ENCODE measurements at places on chromosomes 1 and 21. TPM values are rescaled to one million over a fixed set of nuclear protein-coding genes. Genes with fewer than 3 reads are reported as not detected.

The S100A2 gene
- total RNA-seq: 0.66 TPM

The S100A12 gene
- total RNA-seq: 1.1 TPM

The C1orf232 gene
- not detected for total RNA-seq

DNA sequence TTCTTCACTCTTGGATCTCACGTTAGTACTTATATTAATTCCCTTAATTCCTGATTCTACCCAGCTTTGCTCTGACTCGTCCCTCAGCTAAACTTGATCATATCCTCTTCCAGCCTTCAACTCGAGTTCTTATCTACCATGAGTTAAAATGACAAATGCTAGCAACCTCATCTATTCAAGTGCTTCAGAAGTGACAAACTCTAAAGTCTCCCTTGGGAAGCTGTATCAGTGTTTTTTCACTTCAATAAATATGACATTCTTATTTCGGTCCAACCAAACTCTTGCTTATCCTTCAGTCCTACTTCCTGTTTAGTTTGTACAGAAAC lies 75.3 kb downstream of the FOXJ3 start:
- no peak for DNase-seq

- DNase-seq: no peak
Observed at GRCh38 chr1:55259911-55260609, 44.9 kb upstream of the USP24 start.

- DNase-seq: no peak
Observed at GRCh38 chr1:190759807-190760206, 282.1 kb upstream of the BRINP3 start.

- no peak for DNase-seq
Observed at GRCh38 chr1:64912191-64912590, 54.2 kb downstream of the JAK1 start.

- DNase-seq: no peak
Observed at GRCh38 chr1:246779561-246780175, 55.5 kb downstream of the SCCPDH start.

GRCh38 chr1:115476616-115477015 lies 138.6 kb upstream of the NGF start:
- no peak for DNase-seq

DNA sequence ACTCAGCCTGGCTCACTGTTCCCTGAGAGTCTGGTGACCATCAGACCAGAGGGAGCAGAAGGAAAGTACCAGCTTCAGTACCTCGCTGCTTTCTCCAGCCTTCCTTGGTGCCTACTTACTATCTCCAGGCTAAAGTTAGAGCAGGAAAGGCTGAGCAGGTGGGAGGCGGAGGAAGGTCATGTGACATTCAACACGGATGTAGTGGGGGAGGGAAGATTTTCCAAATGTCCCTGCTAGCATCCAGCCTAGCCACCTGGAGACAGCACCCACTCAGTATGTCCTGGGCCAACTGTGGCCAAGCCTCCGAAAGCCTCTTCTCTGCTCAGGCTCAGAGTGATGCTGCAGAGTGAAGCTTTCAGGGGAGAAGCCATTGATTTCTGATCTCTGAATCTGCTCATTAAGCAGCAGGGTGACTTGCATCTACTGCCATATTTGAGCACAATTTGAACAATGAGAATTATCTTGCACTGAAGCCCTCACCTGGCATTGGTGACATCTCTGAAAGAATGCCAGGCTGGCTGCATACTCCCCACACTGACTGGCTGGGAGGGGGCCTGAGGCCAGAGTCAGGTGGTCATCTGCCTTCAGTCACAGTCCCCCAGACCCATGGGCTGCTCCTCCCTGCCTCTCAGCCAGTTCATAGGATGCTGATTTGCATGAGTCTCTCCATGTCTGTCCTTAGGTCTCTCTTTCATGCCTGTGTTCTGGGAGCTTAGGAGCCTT lies 86.2 kb downstream of the KCND3 start:
- DNase-seq: no peak

GRCh38 chr1:156372265-156372586 lies 3.2 kb downstream of the RHBG start:
- no peak for DNase-seq

GRCh38 chr1:66927528-66927927 lies 2.7 kb downstream of the MIER1 start:
- DNase-seq: no peak

DNA sequence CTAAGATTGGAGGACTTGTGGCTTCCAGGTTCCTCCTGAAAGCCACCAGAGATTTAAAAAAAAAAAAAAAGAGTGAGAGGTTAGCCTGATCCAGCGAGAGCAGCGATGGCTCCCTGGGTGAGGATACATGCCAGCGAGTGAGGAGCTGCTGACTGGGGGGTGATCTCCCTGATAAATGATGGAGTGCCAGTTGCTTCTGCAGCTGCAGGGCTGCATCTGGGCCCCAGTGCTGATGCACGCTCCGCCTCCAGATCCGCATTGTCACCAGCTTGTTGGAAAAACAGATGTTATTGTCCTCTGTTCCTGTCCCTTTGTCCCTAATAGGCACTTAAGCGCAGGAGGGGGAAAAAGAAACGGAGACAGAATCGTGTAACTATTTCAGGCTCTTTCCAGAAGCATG lies 28.6 kb downstream of the UBIAD1 start:
- DNase-seq: no peak

DNA sequence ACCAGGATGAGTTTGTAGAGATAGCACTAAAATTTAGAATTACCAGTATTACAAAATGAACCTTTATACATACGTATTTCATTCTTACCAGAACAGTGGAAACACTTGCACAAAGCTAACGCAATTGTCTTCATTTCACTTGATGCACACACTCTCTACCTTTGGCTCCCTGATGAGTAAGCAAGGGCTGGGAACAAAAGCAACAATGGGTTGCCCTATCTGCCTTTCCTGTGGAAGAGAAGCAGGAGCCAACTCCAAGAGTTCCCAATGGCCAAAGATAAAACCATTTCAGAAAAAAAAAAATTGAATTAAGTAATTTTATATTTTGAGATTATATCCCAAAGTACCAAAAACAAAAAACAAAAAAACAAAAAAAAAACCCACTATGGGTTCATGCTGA lies 344.1 kb upstream of the GREM2 start:
- DNase-seq: no peak

All from T-cell (primary cell).